NCI-H524 treated with DMSO at 0.1 percent for 48 hours (cell line): ENCODE measurements at places on chromosomes 16 and 17.

DNA sequence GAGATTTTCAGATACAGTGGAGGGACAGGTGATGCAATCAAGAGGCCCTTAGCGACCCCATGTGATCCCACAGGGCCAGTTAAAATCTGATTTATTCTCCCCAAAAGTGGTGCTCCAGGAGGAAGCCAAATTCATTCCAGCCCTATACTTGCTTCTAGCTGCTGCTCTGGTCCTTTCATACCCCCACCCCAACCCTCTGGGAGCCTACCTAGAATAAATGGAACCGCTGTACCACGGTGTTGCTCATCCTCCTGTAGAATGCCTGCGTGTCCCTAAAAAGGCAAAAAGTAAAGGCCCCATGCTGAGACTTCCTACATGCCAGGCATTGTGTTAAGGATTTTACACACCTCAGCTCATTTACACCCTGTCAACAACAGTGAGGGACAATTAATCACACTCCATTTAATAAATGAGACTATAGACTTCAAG is 2.0 kb upstream of the RASL10B start:
- DNase-seq: no peak

GRCh38 chr16:89893642-89894548 is 20.5 kb downstream of the TCF25 start:
- DNase-seq: no peak

- DNase-seq: no peak
These were observed 68.0 kb downstream of the AMFR start for GRCh38 chr16:56357241-56357764.

DNA sequence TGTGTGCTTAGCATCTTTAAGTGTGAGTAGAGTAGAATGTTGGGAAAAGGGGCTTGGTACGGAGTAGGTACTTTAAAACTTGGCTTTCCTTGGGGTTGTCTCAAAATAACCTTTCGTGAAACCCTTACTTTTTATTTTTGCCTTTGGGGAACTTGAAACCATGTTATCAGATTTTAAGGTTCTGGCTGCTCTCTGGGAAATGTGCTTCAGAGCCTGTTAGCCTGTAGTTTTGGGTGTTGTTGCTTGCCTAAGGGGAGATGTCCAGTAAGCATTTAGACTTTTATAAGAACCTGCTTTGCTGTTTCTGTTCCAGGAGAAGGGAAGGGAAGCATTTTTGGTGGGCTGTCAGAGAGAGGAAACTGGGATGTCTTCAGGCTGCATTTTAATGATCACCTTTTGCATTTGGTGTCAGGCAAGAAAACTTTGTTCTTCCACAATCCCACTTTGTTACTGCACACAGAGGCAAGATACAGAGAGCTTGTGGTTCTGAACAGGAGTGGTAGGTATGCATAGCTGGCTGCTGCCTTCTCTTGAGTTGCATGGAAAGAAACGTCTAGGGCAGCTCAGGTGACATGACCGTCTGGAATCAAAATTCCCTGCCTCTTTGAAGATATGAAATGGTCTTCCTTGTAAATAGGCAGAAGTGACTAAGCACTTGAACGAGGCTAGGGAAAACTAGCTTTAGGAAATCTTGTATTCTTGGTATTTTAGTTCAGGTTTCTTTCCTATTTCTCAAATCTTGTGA is 1.7 kb downstream of the RABEP1 start:
- no peak for DNase-seq

DNA sequence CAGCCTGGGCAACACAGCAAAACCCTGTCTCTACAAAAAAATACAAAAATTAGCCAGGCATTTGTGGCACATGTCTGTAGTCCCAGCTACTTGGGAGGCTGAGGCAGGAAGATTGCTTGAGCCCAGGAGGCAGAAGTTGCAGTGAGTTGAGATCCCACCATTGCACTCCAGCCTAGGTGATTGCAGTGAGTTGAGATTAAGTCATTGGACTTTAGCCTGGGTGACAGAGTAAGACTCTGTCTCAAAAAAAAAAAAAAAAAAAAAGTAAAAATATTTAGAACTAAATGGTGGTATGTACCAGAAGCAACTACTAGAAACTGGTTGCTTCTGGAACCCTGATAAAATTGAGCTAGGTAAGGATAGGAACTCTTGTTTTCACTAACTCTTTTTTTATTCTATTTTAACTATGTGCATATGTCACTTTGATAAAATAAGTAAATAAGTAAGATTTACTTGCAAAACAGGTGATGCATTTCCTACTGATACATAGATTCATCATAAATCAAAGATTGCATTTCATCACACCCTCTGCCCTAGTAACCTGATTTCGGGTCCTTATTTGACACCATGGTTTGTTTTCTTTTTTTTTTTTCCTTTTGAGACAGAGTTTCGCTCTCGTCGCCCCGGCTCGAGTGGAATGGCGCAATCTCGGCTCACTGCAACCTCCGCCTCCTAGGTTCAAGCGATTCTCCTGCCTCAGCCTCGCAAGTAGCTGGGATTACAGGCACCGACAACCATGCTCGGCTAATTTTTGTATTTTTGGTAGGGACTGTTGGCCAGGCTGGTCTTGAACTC is 66.0 kb downstream of the USP32 start:
- no peak for DNase-seq

DNA sequence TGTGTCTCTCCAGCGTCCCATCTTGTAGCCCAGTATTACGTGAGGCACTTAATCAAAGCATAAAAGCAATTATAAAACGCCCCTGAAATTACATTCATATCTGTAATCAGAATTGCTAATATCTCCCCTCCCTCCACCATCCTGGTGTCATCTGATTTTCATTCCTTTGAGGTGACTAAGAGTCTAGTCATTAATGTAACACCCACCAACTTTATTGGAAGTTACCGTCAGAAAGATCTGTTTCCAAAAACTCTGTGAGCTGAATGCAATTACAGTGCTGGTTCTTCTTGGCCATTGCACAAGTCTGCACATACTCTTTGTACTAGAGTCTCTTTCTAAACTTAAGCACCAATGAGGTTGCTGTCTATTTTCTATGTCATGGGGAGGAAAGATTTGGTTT is 12.5 kb upstream of the MAF start:
- no peak for DNase-seq

- DNase-seq: no peak
These were observed 21.3 kb upstream of the EMP2 start for GRCh38 chr16:10601444-10602408.

- DNase-seq: no peak
These were observed 11.5 kb downstream of the COX10 start for GRCh38 chr17:14080847-14081251.

- no peak for DNase-seq
These were observed 155.7 kb downstream of the CMIP start for GRCh38 chr16:81600275-81600674.

DNA sequence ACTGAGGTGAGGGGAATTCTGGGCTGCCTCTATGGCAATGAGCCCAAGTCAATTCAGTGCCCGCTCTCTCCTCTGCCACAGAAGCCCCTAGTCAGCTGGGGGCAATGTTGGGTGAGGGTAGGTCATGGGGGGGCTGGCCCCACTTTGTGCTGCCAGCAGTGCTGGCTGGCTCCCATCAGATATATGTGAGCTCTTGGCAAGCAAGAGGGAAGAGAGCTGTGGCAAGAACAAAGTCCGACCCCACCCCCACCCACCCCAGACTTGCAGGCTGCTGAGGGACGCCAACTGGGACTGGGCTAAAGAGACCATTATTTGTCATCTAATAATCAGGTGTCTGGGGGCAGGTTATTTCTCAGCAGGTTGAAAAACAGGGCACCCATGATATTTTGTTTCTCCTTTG is 89.4 kb downstream of the YPEL2 start:
- no peak for DNase-seq

- no peak for DNase-seq
These were observed 32.2 kb upstream of the MFSD6L start for GRCh38 chr17:8831234-8831849.
